CD4-positive, alpha-beta T cell treated with Interleukin-6 at 100 ng/mL for 8 hours (primary cell): ENCODE measurements at places on chromosomes 2 and 18.

DNA sequence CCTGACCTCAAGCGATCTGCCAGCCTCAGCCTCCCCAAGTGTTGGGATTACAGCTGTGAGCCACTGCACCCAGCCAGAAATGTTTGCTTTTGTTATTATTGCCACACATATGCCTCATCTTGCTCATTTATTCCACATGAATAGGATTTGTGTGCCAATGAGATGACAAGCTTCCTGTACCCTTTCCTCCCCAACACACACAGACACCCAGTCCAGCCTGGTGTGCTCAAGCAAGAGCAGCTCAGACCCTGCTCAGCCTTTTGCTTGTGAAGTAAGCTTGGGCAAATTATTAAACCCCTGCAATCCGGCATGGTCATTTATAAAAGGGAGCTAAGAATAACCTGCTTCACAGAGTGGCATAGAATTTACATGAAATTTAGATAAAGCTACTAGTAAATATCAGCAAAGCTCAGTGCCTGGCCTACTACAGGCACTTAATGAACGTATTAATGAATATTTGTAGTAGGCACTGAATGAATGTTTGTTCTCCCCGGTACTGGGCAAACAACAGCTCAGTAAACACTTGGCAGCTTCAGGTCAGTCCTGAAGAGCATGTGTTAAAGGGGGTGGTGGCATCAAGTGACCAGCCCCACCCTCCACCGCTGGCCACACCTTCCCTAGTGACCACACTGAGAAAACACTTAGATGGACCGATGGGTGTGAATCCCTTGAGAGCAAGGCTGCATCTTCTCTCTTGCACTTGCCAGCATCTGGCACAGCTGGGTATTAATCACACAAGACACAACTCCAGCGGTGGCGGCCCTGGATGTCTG is 280.2 kb downstream of the SRBD1 start:
- DNase-seq: no peak

GRCh38 chr2:170455617-170456426 is 259.3 kb upstream of the SP5 start:
- DNase-seq: no peak

GRCh38 chr2:6212491-6212890 is 520.3 kb downstream of the SOX11 start:
- DNase-seq: no peak

DNA sequence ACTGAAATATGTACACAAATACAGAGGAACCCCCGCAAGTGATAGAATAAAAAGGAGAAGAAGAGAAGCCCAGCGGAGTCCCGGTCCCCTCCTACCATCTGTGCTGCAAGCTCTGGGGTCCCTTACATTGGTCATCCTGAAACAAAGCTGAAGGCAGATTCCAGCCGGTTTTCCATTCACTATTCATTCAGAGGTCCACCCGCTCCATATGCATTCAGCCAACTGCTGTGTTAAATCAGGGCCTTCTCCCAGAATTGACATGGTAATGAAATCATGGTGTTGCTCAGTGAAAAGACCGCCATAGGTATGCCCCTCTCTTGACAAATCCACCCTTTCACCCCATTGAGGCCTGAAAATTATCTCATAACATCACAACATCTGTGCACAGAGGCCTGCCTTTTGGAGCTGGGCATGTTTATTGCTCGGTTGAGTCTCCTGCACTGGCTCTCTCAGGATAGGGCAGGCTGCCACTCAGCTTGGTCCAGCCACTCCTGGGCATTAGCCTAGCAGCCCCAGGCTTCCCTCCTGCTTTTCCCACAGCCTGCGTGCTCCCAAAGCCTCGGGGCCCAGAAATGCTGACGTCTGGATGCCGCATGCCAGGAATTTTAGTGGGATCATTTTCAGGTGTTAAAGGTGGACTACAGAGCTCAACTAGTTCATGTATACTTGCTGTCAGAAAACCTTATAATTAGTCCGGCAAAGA is 39.3 kb upstream of the ID2 start:
- no peak for DNase-seq

GRCh38 chr2:25494616-25495015 is 152.9 kb upstream of the DNMT3A start:
- no peak for DNase-seq

DNA sequence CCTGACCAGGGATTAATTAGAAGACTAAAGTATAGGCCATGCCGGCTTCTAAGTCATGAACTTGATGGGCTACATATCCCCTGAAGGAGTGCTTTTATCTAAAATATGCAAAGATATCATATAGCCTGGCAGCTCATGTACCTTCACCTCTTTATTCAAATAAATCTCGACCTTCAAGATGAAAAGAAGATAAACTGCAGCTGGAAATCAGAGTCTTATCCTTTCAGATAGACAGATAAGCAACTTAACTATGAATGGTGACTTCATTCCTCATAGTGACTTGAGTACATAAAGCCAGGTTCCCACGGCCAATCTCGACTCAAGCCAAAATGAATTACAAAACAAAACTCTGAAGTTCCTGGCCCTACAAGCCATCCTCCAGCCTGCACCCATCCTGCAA is 165.3 kb upstream of the KLHL29 start:
- DNase-seq: no peak
